NT2/D1 (cell line): ENCODE measurements at places on chromosomes 11 and 22.

- no peak for DNase-seq
Observed at GRCh38 chr11:65584723-65585171, 8.9 kb downstream of the EHBP1L1 start.

GRCh38 chr22:23302171-23303002, 122.1 kb downstream of the BCR start:
- DNase-seq, result no peak

DNA sequence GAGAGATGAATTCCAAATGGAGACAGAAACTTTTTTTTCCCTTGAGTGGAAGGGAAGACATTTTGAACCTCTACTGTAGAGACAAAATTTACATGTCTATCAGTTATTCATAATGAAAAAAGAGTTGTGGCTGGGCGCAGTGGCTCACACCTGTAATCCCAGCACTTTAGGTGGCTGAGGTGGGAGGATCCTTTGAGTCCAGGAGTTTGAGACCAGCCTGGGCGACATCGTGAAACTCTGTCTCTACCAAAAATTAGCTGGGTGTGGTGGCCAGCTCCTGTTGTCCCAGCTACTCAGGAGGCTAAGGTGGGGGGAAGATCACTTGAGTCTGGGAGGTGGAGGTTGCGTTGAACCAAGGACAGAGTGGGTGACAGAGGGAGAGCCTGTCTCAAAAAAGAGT, 4.1 kb downstream of the EED start:
- DNase-seq, result no peak

- DNase-seq, result no peak
Observed at GRCh38 chr22:49235463-49236300, 592.0 kb downstream of the BRD1 start.
